Tibial nerve (tissue), 4 donors: ENCODE measurements at places on chromosomes 7 and 10.
A peak's percentile ranks its signal among the peaks of the same experiment; 100 is the strongest.

DNA sequence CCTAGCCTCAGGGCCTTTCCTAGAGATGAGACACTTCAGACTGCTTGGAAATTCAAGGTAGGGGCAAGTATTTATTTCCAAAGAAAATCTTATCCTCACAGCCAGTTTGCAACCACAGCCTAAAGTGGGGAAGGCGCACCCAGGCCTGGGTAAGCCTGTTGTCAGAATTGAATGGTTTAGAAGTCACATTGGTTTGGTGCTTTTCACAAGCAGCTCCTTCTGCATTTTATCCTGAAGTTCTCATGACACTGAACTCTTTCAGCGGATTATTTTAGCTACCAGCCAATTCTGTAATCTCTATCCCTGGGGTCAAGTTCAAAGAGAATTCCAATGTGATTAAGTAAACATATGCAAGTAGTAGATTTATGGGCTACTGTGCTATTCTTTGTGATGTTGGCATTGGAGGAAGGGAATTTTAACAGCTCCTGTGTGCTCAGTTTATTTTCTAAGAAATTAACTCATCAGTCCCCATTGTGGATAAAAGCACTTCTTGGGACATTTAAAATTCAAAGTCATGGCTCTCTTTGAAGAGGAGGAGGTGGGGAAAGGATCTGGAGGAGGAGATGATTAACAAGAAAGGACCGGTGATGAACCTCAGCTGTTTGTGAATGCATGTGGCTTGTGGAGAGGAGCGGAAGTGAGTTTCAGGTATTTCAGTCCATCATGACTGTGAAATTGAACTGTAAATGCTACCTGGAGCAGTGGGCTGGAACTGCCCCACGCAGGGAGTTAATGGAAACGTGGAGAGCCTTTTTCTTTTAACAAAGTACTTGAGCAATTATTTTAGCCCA is 90.2 kb upstream of the CACUL1 start:
- DNase-seq = no peak

DNA sequence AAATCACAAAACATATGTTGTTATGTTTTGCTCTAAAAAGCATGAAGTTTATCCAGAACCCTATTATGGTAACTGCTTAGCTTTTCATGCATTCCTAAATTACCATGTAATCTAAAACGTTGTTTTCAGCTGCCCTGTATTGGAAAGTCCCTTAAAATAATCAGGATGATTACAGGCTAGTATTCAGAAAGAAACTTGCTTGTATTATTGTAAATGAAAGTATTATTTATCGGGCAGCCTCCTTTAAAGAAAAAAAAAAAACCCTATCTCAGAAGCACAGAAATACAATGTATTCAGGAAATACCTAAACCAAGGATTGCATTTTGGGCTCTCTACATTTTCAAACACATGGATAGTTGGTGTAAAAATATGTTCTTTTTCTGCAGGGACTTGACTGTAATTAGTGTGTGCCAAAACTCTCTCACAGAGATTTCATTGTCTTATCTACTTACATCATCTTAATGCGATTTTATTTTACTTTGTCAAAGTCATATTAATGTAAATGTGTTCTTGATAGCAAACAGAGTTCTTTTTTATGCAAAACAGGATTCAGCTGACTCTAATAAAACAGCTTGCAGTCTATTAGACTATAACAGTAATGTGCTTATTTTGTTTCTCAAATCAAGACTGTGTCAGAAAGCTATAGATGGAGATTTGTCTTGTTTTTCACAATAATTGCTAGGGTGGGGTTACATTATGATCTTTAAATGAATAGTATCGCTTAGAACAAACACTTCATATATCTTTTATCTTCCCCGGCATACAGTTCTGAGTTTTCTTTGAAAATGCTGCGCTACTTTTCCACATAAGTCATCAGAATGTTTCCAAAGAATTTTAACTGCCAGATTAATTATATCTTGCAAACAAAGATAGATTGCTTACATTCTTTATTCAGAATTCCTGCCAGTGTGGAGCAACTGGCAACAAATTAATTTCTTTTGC is 65.3 kb upstream of the ARID5B start:
- no peak for DNase-seq

- no peak for DNase-seq
These were observed 68.8 kb downstream of the KIAA1217 start for GRCh38 chr10:24277771-24278170.

DNA sequence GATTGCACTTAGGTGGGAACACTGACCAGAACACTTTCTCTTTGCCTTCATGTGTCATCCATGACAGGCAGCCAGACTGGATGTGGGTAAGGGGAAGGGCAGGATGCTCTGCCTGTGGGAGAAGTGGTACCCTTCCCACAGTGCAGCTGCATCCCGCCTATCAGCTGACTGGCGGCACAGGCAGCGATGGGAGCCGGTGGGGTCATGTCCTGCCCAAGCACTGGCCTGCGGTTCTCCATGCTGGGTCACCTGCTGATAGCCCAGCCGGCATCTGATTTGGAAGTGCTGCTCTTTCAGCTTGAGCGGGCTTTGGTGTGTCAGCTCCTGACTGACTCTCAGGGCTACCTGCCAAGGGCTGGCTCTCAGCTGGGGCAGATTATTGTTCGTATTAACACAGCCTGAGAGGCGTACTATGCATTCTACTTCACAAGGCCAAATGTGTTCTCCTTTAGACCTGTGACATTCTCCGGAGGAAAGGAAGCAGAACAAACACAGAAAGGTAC is 105.2 kb upstream of the PDLIM1 start:
- no peak for DNase-seq

GRCh38 chr7:17773289-17773626 is 167.0 kb downstream of the SNX13 start:
- peak; percentile 22 for DNase-seq
